GM04503 (cell line): ENCODE measurements at places on chromosomes 3 and 15.

DNA sequence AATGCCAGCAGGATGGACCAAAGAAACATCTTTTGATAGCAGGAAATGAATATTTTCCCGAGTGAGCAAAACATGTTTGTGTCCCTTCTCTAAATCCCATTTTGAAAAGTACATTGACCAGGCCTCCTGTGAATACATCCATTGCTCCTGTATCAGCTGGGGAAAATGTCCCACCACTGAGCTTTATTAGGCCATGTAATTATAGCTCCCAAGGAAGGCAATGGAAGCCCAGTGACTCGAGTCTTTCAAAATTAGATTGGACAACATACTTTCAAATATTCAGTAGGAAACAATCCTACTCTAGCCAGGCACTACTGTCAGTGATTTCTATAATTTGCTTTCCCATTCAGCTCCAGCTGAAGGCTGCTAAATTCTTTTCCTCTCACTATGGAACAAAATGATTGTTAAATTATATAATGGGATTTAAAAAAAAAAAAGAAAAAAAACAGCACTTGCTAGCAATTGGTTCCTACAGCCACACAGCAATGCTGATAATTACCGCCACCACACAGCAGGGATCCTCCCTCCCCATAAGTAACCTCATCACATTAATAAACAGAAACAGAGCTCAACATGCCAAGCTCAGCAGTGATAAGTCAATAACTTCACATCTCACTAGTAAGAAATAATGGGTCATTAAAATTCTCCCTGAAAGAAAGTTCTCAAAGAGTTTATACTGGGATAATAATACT is 172.4 kb upstream of the SLC2A2 start:
- DNase-seq: no peak

DNA sequence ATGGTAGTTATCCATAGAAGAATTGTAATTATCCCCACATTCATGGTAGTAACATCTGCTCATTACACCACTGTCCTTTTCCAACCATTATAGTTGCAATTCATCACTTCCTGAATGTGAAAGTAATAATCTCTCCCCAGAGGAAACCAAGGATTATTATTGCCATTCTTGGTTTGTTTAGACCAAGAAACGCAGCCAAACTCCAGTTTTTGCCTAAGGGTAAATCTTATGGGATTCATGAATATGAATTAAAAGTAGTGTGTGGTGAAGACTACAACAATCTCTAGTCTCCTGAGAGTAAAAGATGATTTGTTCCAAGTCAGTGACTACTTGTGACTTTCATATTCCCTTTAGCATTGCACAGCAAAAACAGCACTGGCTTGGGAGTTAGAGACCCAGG is 45.7 kb upstream of the ABI3BP start:
- DNase-seq: peak; percentile 77

GRCh38 chr3:14789640-14790285 is 29.0 kb upstream of the FGD5 start:
- DNase-seq: no peak

DNA sequence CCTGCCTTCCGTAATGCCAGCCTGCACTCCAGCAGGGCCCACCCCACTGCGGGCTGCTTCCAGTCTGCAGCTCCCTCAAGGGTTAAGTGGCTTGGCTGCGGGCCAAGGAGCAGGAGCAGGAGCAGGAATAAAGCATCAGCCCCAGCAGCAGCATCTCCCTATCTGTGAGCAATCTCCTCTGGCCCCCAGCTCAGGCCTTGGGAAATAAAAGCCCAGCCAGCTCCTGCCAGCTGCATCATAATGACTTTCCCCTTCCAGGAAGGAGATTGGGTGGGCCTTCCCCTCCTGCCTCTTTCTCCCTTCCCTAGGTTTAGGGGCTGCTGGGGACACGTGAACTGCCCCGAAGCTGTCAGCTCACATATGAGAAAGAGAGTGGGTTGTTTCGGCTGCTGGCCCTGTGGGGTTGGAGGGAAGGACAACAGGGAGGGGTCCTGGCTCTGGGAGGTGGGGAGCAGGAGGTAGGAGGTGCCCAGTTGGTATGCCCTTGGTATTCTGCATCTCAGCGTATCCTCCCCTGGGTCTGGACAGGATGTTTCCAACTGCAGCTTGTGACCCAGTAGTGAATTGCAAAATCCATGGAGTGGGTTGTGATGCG is 34.6 kb upstream of the FGD5 start:
- no peak for DNase-seq

- no peak for DNase-seq
Observed at GRCh38 chr3:183526838-183527427, 28.6 kb downstream of the KLHL6 start.

DNA sequence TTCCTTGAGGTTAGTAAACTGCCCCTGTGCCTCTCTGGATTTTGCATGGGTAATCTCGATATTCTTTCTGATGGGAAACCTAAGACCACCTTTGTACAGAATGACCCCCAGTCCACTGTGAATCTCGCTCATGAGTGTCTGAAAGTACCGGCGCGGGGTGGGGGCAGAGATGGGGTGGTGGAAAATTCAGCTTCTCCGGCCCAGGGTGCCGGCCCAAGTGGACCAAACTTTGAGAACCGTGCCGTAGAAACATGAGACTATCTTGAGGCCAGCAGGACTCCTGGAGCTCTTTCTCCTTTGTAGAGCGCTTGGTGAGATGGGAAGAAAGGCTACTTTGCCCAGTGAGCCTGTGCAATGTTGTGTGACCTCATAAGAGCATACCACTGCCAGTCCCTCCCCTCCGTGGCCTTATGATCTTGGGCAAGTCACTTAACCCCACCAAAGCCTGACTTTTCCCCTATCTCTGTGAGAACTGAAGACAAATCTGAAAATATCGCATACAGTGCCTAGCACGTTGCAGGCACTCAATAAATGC is 40.4 kb upstream of the VEPH1 start:
- no peak for DNase-seq

DNA sequence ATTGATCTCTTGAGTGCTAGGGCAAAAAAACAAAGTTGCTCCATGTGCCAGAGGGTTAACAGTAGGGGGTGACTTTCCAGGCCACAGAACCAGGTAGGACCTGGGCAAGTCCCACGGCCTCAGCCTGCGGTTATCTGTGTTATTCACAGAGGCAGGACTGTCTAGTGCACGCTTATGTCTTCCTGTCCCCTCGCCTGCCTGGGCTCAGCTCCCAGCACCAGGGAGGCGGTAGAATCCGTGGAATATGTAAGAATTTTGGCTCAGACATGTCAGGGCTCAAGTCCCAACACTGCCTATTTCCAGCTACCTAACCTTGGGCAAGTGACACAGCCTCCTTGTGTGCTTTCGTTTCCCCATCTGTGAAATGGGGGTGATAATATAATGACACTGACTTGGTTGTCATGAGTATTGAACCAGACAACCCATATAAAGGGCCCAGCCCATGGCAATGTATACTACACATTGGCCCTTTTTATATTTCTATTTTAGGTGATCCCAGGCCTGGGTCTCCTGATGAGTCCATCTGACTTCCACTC is 44.3 kb upstream of the FLNB start:
- no peak for DNase-seq

GRCh38 chr15:84734794-84735479 is 13.5 kb upstream of the ZNF592 start:
- no peak for DNase-seq

- DNase-seq: no peak
Observed at GRCh38 chr3:15796771-15797641, 773 bp downstream of the ANKRD28 start.

DNA sequence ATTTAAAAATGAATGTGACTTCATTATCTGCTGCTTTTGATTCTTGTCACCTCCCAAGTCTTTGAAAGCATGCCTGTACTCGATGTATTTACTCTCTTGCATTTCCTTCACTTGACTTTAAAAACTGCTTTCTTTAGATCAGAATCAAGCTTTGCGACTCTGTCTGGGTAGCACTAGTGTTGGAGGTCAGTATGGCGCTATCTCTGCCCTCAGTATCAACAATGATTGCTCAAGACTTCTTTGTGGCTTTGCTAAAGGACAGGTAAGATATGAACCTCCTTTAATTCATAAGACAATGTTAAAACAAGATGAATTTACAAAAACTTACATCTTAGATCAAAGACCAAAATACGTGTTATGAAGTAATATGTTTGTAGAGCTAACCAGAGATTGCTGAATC is 37.0 kb downstream of the VPS8 start:
- no peak for DNase-seq

GRCh38 chr3:1998739-1999138 is 99.9 kb upstream of the CNTN4 start:
- no peak for DNase-seq

- peak; percentile 88 for DNase-seq
Observed at GRCh38 chr15:58396181-58396580, 35.6 kb upstream of the LIPC start.

DNA sequence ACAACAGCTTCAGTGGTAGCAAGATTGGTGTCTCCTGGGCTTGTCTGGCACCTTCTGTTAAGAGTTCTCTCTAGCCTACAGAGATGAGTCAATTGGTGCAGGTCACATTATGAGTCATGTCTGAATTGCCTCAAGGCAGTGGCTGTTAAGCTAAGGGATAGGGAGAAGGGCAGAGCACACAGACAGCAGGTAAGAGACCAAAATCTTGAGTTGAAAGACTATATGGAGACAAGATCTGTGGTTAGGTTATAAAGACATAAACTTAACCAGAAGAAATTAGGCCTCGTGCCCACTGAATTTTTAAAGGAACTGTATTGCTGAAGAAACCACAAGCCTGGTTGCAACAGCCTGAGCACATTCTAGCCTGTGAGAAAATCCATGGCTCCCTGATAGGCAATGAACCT is 19.2 kb upstream of the KPNA1 start:
- no peak for DNase-seq

DNA sequence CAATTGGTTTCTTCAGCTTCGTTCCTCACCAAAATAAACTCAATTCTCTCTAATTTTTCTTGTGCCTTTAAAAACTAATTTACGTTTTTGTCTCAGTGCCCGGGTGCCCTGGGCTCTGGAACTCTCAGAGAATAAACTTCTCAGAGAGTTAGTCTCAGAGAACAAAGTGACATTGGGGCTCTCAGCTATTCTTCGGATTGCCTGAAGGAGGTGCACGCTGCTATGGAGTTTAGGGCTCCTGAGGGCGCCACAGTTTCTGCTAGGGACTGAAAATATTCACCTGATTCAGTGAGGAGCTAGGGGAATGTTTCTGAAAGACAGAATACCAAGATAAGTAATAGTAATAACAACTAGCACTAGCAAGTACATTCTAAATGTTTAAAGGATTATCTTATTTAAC is 22.7 kb downstream of the ZIC4 start:
- DNase-seq: no peak

DNA sequence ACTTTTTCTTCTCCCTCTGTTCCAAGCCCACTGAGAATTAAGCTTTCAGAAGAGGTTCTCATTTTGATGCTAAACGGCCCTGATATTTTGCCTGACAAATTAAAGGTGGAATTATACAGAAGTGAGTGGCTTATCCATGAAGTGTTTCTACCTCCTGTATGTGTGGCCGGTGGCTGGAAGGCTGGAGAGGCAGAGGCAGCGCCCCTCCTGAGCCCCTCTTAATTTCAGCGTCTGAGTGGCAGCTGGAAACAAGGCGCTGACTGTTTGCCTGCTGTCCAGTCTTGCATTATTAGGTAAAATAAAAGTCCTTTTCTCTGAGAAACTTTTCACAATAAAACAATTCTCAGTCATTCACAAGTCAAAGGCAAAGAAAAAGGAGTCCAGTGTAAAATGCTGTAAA is 685.7 kb downstream of the MCTP2 start:
- no peak for DNase-seq

- peak; percentile 5 for DNase-seq
Observed at GRCh38 chr3:152719264-152719663, 115.7 kb upstream of the P2RY1 start.

GRCh38 chr3:49032646-49033304 is 3.6 kb upstream of the IMPDH2 start:
- no peak for DNase-seq

DNA sequence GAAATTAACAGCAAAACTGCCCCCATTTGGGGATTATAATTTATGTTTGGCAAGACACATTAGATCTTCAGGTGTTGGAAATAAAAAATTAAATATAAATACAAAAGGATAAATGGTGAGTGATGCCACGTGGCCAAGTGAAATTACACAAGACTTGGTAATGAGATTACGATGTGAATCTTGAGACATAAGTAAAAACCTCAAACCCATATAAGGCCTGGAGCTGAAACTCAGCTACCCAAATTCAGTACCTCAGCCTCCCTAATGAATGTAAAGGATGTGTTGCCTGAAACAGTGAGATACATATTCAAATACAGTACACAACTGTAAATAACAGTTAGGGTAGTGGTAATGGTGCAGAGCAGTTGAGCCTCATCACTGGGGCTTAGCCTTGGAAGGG is 1146.6 kb downstream of the OTOL1 start:
- no peak for DNase-seq

- DNase-seq: no peak
Observed at GRCh38 chr3:172647823-172648222, 63.0 kb downstream of the NCEH1 start.
